ENCODE measurements at places on chromosomes 16 and 17.

GRCh38 chr17:57338257-57338914 lies 82.1 kb downstream of the MSI2 start:
- DNase-seq = no peak

DNA sequence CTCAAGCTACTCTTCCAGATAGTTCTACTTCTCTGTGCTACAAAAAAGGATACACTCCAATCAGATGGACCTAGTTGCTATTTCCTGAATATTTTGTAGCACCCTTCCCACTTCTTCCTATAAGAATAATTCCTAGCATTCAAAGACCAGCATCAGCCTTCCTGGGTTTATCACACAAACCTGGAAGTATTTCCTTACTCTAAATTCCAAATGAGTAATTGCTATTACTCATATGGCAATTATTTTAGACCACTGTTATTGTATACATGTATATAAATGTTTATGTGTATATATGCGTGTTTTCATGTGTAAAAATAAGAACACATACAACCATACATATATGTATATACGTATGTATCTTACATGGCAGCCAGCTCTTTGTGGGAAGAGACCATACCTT lies 130.6 kb downstream of the MYO1D start:
- DNase-seq = no peak

DNA sequence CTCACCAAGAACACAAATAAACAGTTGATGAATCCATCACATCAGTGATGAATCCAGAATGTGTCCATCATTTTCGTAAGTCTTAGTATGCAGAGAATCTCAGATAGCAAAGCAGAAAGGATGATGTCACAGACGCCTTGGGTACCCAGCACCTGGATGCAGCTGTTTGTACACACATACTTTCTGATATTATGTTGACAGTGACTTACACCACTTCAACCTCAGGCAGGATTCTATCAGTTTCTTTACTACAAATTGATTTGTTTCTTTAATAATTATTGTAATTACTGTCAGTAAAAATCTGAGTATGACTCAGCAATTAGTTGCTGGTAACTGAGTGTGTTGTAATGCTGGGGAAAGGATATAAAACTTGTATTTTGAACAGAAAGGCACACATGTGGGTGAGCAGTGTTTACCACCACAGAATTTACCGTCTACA lies 159.8 kb downstream of the RPTOR start:
- DNase-seq = no peak

- no peak for DNase-seq
Observed at GRCh38 chr16:19837984-19838707, 46.5 kb downstream of the GPRC5B start.

DNA sequence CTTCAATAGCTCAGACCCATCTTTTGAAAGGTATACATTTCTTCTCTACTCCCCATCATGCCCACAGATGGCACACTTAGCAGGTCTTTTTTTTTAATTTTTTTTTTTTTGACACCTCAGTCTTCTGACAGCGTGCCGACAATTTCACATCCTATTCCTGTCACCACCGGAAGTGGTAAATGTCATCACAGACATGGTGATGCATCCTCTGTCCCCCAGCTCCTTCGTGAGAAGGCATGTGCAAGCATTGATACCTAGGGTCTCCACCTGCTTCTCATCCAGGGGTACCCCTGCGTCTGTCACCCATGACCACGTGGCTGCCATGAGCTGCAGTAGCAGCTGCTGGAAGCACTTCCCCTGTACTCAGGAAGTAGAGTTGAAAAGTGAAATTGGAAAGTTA lies 35.6 kb downstream of the ELAC2 start:
- no peak for DNase-seq

- DNase-seq = no peak
Observed at GRCh38 chr17:17972952-17973254, 241 bp downstream of the DRC3 start.

DNA sequence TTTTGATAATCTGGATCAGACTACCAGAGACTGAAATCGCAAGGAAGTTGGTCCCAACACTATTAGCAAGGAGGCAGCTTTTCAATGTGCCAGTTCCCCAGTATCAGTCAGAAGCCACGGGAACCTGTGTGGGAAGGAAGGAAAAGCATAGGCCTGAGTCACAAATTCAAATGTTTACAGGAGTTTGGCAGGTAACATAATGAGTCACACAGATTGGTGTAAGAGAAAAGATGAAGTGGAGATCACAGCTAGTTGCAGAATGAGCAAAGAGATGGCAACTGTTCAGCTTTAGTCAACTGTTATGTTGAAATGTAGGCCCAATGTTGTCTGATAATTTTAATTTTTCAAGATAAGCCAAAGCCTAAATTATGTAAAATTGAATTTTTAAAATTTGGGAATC lies 28.1 kb upstream of the ITGA2B start:
- DNase-seq = peak; percentile 79

- no peak for DNase-seq
Observed at GRCh38 chr17:64273006-64273405, 9.9 kb upstream of the TEX2 start.

GRCh38 chr17:56604691-56605290 lies 11.3 kb downstream of the NOG start:
- no peak for DNase-seq

DNA sequence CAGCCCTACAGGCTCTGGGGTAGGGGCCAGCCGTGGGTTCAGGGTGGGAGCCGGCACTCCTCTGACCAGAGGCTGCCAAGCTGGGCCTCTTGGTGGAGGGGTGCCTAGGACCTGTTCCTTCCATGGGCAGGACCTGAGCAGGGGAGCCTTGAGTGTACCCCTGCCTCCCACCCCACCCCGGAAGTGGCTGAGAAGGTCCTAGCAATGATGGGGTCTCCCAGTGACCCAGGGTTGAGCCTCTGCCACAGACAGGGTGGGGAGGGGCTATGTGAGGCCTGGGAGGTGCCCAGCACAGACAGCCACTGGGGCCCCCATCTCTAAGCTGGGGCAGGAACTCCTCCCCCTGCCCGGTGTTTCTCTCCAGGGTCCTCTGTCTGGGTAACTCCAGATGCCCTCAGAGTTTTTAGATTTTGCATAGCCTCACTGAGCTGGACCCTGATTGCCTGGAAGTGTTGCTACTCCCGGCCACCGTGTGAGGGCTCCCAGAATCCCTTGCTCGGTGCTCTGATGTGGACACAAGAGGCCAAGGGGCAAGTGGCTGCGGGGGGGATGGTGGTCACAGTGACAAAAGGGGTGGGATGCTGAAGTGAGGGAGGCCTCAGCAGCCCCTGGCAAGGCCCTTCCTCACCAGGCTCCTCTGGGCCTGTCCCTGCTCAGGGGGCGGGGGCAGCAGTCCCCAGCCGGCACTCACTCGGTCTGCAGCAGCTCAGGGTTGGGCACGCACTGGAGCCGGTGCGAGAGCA lies 6.4 kb upstream of the MTSS2 start:
- no peak for DNase-seq

DNA sequence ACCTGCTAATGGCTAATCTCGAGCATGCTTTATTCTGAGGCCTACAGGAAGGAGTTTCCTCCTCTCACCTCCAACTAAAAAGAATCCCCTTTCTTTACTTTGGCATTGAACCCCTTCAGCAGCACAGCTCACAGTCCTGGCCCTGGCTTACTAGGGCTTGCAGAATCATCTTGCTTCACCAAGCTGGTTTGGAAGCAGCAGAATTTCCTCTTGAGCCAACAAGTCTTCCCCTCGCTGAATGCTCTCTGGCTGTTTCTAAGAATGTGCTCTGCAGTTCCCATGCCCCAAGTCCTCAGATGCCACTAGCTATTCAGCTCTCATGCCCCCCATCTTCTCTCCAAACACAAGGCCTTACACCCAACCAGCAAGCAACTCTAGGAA lies 271.2 kb downstream of the NTN1 start:
- DNase-seq = no peak

DNA sequence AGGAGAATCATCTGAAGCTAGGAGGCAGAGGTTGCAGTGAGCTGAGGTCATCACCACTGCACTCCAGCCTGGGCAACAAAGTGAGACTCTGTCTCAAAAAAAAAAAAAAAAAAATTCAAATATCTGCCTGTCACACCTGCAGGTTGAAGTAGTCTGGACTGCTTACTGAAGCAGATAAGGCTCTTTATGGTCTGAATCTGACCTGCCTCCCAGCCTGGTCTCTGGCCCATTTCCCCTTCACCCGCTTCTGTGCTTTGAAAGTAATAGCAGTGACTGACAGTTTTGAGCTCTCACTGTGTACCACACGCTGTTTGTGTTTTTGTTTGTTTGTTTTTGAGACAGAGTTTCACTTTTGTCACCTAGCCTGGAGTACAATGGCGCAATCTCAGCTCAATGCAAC lies 5.8 kb downstream of the SEZ6L2 start:
- no peak for DNase-seq

GRCh38 chr16:81366316-81366932 lies 51.7 kb downstream of the GAN start:
- DNase-seq = peak; percentile 60

- no peak for DNase-seq
Observed at GRCh38 chr17:74541176-74542111, 4.5 kb downstream of the CD300C start.

- DNase-seq = no peak
Observed at GRCh38 chr17:56834380-56835263, 671 bp downstream of the DGKE start.

DNA sequence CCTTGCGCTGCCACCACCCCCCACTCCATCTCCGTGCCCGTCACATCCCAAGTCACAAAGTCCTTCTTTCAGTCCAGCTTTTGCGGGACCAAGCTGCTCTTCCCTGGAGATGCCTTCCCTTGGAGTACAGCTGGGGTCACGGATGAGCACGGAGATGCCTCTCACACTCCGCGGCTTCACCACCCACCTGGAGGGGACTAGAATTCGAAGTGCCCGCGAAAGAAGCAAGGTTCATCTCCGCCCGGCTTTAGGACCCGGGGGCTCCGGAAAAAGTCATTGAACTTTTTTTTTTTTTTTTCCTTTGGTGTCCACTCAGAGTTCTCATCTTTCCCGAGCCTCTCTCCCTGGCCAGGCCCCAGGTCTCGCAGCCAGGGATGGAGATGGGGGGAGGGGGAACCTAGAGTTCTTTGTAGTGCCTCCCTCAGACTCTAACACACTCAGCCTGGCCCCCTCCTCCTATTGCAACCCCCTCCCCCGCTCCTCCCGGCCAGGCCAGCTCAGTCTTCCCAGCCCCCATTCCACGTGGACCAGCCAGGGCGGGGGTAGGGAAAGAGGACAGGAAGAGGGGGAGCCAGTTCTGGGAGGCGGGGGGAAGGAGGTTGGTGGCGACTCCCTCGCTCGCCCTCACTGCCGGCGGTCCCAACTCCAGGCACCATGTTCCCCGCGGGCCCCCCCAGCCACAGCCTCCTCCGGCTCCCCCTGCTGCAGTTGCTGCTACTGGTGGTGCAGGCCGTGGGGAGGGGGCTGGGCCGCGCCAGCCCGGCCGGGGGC lies at the start of gene FKBP10:
Gene FKBP10 (plus strand): TSS at position 624 of the 771 bp plus-strand sequence. CDS start 31 bp downstream, at position 655.
- DNase-seq = peak; percentile 95

Data from astrocyte of the spinal cord (primary cell).